HFF-Myc (cell line): ENCODE measurements at places on chromosomes 5 and 9.

GRCh38 chr5:112201141-112201540 is 217.9 kb downstream of the EPB41L4A start:
- DNase-seq, result no peak

- no peak for DNase-seq
Measured at GRCh38 chr5:156350256-156350655, 23.3 kb downstream of the SGCD start.

DNA sequence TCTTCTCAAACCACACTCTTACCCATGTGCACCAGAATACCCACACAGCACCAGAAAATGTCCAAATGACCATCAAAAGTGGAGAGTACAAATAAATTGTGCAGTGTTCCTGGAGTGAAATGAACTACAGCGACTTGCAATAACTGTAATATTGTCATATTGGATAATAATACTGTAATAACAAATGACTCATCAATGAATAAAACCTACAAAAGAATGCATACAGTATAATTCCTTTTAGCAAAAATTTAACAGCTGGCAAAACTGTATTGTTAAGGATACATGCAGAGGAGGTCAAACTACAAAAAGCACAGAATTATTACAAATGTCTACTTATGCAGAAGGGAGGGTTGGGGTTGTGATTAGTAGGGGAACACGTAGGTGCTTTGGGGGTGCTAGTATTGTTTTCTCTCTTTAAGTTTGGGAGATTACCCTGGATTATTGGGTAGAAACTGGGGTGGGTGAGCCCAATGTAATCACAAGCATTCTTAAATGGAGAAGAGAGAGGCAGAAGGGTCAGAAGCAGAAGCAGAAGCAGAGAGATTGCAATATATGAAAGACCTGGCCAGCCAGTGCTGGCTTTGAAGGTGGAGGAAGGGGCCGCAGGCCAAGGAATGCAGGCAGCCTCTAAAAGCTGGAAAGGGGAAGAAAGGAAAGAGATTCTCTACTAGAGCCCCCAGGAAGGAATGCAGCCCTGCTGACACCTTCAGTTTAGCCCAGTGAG is 21.8 kb downstream of the IRF1 start:
- DNase-seq, result no peak

DNA sequence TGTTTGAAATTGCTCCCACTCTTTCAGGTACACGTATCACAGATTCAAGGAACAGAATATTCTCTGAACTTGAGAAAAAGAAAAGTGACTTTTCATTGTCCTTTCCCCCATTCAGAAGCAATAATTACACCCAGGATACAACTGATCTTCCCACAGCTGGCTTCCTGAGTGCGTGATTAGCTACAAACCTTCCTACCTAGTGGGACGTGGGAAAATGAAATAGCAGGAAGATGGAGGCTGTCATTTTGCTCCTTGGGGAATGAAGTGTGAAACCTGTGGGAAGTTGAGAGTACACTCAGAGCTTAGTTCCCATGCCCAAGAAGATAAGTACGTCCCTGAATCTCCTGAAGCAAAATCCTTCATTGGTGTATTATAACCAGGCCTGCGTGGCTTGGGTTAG is 2.6 kb downstream of the TAS2R1 start:
- no peak for DNase-seq

DNA sequence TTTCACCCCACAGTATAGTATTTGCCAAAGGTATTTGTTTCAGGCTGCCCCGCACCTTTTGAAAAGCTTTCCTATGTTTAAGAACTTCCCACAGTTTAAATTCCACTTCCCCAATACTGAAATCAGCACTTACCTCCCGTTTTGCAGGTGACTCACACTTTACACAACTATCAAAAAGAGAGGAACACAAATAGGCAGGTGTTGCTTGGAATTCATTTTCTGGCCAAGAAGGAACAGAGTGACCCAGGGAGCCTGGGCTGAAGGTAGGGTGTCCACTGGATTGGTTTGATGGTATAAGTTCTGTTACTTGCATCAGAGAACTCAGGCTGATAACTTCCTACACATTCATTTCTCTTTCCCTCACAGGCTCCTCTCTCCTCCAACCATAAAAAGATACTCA is 60.1 kb upstream of the SLC30A5 start:
- no peak for DNase-seq

DNA sequence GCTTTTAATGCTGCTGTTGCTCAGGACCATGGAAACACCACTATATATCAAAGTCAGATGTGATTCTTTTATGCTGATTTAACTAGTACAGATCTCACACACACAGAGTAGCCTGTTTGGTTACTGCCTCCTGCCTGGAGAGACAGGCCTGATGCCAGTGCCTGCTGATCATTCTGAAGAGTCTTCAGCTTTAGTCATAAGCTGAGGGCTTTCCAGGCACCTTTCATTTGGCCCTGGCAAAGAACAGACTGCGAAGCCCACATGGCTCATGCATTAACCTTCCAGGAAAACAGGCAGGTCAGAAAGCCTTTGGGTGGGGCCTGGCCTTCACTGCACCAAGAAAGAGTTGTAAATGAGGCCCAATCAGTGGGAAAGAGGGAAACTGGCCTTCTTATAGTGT is 144.7 kb downstream of the SAXO1 start:
- DNase-seq, result no peak

DNA sequence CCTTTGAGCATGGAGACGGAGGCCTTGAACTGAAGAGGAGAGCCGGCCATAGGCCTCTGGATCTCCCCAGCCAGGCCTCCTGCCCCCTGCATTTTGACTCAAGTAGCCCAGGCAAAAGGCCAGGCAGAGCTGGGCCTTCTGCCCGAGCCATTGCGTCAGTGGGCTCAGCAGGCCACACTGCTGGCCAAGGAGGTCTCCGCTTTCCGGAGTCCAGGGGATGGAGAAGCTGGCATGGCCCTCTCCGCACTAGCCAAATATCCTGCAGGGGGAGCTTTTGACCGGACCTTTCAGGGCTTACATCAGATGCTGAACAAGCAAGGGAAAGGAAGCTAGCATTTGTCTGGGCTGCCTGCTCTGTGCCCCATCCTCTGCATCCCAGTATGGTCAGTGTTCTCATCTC is 386.8 kb downstream of the TRIM36 start:
- no peak for DNase-seq

GRCh38 chr9:133443982-133444381 is 15.8 kb upstream of the CACFD1 start:
- DNase-seq, result no peak

- no peak for DNase-seq
Measured at GRCh38 chr5:116553366-116553765, 21.3 kb downstream of the SEMA6A start.

DNA sequence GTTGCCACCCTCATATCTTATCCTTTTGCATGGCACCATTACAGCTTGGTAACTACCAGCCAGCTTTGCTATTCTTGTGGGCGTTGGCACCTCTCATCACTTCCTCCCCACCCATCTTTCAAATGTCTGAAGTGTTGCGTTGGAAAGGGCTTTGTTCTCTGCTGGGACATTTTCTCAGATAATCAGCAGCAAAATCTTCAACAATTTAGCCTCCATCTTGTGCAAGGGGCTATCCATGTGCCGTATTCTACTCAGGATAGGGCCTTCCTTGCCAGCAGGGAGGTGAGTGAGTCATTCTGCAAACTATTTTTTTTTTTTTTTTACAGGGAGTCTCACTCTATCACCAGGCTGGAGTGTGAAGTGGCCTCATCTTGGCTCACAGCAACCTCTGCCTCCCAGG is 62.1 kb upstream of the NUDT12 start:
- no peak for DNase-seq

DNA sequence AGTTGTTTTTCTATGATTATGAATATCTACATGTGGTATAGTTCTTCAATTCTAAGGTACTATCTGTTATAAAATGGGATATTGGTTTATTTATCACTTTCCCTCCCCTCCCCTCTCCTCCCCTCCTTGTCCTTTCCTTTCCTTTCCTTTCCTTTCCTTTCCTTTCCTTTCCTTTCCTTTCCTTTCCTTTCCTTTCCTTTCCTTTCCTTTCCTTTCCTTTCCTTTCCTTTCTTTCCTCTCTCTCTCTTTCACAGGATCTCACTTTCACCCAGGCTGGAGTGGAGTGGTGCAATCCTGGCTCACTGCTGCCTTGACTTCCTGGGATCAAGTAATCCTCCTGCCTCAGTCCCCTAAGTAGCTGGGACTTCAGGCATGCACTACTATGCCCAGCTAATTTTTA is 466.8 kb downstream of the DMAC1 start:
- DNase-seq, result no peak

GRCh38 chr5:172885597-172886340 is 51.7 kb downstream of the ERGIC1 start:
- DNase-seq, result no peak

- DNase-seq, result no peak
Measured at GRCh38 chr9:130341128-130341527, 75.6 kb downstream of the HMCN2 start.

DNA sequence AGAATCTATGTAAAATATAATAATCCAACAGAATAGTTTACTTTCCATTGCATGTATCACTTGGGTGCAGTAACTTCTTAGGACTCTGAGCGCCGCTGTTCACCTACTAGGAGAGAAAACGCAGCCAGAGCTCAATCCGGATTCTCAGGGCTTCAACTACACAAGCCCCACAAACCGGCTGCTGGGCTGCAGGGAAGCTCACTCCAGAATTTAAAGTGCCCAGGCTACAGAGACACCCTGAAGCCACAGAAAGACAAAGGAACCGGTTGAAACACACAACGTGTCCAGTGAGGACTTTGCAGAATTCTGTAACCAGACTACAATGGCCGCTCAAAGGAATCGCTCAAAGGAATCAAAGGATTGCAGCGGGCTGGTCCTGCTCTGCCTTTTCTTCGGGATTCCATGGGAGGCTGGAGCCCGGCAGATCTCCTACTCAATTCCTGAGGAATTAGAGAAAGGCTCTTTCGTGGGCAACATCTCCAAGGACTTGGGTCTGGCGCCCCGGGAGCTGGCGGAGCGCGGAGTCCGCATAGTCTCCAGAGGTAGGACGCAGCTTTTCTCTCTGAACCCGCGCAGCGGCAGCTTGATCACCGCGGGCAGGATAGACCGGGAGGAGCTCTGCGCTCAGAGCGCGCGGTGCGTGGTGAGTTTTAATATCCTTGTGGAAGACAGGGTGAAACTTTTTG is at the start of gene PCDHGA10:
Gene PCDHGA10, plus strand, starts transcription at position 134 of the 686 bp plus-strand sequence. Its CDS starts 189 bp downstream, at position 323.
- DNase-seq, result no peak

GRCh38 chr9:112858625-112859147 is 32.0 kb downstream of the SLC46A2 start:
- DNase-seq, result no peak

GRCh38 chr5:1883120-1883924 is 597 bp upstream of the IRX4 start:
- no peak for DNase-seq

DNA sequence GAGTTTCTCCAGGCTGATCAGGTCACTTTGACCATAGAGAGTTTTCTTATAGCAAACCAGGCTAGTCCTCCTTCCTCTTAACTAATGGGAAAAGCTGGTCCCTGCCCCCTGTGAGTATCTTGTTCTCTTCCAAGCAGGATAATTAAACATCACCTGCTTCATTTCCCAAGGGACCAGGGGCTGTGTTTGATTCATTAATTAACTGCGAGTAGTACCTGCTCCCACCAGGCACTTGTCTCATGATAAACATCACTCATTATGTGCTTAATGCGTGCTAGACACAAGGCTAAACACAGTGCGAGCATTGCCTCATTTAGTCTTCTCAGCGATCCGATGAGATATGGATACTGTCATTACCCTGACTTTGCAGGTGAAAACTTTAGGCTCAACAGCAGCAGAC is 1.7 kb upstream of the FAM163B start:
- no peak for DNase-seq

GRCh38 chr9:92576175-92576574 is 40.4 kb upstream of the ECM2 start:
- no peak for DNase-seq

GRCh38 chr5:135131801-135132680 is 98.0 kb upstream of the PITX1 start:
- no peak for DNase-seq

GRCh38 chr5:88674356-88675167 is 208.4 kb downstream of the MEF2C start:
- no peak for DNase-seq

DNA sequence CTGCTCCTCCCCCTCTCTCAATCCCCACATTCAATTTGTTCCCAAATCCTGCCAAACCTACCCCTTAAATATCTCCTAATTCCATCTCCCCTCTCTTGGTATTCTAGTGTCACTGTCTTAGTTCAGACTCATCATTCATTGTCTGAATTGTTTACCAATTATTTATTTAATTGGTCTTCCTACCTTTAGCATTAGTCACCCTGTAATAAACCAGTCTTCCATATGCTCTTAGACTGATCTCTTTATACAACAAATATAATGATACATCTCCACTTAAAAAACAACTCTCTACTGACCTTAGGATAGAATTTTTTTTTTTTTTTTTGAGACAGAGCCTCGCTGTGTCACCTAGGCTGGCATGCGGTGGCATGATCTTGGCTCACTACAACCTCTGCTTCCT is 51.4 kb downstream of the RFK start:
- no peak for DNase-seq

DNA sequence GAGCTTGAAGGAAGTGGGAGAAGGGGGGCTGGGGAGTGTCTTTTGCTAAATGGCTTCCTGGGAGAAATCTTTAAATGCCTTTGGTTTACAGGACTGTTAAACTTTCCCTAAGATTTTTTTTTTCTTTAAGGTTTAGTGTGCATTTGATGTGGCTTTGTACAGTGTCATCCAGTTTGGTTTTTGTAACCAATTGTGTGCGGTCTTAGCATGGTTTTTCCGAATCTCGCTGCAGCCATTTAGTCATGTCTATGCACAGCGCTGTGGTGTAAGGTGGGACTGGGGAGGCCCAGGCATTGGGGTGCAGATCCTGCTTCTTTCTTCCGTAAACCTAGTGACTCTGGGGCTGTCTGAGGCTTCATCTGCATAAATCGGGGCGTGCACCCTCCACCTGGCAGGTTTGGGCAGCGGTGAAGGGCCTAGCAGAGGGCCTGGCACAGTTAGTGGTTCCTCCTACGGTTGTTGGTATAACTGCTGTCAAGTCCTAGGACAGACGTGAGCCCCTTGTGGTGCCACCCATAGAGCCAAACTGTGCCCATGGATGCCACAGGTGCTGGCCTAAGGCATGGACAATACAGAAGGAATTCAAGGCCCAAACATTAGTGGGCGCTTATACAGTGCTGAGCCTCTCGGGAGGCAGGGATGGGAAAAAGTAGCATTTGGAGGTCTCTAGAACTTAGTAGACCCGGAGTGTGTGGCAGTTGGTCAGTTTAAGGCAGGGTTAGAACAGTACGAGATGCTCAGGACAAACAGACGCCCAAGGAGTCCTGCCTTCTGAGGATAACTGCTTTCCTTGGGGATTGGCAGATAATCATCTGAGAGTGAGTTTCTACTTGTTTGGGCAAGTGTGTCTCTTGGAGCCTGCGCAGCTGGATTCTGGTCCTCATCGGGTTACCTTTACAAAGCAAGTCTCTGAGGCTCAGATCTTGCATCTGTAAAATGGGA is 1.5 kb downstream of the PRRC2B start:
- no peak for DNase-seq

DNA sequence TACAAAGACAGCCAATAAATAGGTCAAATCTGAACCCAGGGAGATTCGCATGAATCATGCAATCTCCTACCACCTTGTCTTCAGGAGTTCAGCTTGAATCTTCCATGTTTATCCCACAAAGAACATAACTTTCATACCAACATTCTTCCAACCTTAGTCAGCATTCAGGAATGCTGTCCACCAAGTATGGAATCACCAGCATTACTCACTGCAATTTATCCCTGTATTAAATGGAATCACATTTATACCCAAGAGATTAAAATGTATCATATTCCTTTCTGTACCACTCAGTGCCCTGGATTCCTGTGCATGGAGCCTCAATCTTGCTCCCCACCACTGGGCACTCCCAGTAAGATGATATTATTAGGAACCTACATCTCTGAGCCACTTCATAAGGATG is 162.6 kb downstream of the GLIS3 start:
- peak; percentile 97 for DNase-seq
